Stimulated activated CD8-positive, alpha-beta memory T cell treated with anti-CD3 and anti-CD28 coated beads, Interleukin-4, amount 100 ng/mL, for 1 hour (primary cell): ENCODE measurements at places on chromosomes 2 and 18.

GRCh38 chr2:3125761-3126130 lies 251.9 kb downstream of the EIPR1 start:
- no peak for DNase-seq

- no peak for DNase-seq
Measured at GRCh38 chr2:222228054-222228453, 70.7 kb downstream of the PAX3 start.

DNA sequence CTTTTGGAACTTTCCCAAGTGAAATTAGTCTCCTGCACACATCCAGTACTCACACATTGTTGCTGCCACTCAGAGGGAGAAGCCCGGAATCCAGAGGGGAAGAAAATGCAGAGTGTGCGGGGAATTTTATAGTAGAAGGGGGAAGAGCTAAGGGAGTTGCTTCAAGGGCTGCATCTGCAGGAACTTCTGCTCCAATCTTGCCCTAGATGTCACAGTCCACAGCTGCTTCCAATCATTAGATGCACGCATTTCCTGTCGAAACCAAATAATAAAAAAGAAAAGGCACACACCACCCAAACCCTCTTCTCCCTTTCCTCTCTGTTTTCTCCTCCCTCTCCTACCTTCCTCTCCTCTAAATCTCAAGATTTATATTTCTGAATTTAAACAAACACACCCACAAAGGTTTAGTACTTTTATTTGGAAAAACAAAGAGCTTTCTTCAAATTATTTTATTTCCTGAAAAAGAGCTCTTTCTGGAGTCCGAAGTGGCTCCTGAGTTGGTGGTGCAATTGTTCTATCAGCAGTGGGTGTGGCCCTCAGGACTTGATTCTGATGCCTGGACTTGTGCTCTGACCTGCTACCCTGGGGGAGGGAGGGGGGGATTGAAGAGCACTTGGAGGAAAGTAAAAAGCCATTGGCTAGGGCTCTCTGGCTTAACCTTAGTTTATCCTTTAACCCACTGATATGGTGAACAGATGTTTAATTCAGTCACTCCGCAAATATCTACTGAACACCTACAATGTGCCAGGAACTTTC lies 72.0 kb downstream of the KCNE4 start:
- DNase-seq = no peak

DNA sequence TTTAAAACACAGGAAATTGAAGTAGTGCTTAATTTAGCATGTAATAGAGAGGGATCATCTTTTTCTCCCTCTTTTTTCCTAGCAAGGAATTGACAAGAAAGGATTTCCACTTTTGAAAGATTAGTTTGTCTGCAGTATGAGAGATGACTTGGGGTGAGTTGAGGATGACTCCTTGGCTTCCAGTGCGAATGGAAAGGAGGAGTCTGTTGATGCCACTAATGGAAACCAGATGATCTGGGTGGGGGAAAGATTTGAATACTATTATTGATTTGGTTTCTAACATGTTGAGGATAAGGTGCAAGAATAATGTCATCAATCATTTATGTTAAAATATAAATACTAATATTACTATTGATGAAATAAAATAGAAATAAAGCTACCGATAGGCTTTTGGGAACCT lies 205.4 kb downstream of the PPP1R1C start:
- DNase-seq = no peak

DNA sequence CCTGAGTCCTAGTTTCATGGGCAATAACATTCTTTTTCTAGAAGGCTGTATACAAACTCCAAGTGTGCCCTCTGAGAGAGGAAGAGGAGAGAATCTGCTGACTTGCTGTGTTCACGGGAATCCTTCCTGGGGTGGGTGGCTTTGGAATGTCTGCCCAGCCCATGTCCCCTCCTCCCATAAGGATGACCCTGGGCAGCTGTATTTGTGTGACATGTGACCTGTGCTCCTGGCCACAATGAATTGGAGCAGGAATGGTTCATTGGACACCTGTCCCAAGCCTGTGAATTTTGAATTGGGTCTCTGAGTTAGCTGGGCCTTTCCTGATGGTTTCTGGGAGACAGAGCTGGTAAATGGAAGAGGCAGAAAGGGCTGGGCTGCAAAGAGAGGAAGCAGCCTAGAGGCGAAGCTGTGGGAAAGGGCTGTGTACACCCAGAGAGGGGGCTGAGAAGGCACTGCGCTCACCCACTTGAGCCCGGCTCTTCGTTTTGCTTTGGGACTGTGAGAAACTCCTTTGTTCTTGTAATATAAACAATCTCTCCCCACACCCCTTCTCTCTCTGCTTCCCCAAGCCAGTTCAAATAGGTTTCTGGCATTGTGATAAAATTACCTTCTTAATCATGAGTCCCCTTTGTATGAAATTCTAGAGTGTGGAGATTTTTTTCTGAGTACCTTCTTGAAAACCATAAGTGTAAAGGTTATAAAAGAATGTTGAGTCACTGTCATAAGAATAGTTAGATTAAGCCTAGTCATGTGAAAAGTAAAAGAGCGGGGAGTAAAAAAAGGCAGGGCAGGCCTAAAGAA lies 49.8 kb downstream of the SLC4A5 start:
- DNase-seq = no peak

DNA sequence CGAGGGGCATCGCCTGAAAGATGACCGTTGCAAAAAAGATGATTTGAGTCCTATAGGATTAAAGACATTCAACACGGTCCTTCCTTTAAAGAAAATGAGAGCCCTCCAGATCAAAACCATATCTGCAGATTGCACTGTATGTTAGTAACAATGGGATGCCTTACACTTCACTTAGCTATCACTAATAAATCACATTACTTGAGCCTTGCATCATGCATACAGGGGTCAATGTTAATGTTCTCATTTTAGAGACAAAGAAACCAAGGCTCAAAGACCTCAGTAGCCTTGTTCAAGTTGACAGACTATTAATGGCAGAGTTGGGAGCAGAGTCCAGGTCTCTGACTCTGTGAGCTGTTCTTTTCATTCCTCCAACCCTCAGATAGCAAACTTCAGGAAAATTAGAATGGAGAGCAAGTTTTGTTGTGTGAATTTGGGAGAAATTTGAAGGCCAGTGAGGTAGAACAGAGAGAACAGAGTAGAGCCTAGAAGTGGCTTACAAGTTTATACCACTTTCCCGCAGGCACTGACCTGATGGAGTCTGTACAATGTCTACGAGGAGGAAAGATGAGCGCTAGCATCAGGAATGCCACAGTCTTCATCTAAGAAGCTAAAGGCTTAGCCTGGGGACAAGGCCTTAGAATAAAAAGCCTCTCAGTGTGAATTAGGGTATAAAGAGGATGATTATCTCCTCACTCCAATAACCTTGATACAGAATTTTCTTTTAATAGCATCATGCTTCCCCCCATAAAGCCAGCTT lies 48.3 kb downstream of the TRIB2 start:
- no peak for DNase-seq

DNA sequence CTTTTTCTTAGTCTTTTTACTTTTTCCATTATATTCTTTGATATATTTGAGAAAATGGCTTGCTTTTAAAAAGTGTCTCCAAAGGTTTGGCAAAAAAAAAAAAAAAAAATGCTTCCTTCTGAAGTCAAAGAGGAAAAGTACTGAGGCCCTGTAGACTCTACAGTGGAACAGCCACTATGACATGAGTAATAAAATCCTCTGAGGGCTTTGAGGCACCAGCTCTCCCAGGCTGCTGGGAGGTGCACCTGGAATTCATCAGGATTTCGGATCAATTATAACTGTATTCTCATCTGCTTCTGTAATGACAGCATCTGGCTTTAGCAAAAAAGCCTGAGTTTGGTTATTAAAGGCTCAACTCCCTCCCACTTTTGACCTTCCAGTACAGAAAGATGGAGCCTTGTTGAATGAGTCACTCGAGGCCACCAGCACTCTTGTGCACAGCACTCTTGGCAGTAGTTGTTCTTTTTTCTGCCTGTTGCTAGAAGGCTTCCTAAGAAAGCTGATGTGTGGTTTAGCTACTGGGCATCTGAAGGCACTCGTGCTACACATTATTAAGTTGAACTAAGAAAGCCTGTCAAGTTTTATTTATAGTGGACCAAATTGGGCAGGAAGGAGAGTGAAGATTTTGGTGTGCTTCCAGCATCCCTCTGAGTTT lies 131.3 kb downstream of the PRPF40A start:
- no peak for DNase-seq

- no peak for DNase-seq
Measured at GRCh38 chr2:69012310-69013141, 453 bp upstream of the ANTXR1 start.

DNA sequence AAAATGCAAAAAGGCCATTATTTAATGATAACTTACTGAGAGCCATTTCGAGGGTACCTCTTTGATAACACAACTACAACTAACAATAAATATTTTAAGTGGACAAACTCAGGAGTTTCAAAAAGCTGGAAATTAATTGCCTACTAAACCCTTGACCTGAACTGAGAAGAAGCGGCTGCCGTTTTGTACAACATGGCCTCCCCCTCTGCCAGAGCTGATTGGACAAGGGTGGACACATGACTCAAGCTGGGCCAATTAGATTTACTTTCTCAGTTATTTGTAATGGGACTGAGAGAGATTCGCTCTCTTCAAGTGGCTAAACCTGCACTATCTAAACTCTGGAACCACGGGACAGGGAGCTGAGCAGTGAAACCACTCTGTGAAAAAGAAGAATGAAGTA lies 135.9 kb upstream of the SERPINE2 start:
- no peak for DNase-seq

GRCh38 chr2:53075760-53076159 lies 691.8 kb upstream of the CHAC2 start:
- no peak for DNase-seq

DNA sequence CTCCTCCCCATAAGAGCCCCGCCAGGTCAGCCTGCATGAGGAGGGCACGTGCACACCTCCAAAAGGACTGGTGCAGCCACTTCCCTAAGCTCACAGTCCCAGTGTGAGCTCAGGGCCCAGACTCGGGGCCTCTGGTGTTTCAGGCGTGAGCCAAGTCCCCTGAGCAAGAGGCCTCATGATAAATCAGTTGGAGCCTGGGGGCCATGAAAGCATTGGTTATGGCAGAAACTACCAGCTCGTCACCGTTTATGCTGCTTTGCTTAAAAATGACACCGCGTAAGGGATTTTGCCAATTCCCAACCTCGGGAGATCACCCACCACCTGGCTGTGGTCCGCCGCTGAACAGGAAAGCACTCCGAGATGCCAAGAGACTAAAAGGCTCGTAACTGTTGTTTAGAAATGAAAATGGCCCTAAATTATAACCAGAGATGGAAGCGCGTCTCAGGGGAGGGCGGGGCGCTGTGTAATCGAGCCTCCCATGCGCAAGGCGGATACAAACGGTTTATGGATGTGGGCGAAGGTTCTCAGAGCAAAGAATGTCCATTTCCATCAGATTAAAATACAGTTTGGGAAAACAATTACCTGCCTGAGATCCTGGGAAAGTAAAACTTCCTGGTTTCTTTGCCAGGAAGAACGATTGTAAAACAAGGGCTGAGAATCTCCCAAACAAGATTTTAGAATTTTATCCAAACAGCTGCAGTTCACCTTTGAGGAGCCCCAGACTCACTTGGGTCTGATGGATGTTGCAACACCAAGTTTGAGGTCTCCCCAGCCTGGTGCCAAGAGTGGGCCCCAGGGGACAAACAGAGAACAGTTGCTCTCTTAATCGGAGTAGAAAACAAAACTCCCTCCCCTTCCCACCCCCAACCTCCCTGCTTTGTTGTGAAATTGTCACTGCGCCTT lies 141.4 kb downstream of the BCL2 start:
- DNase-seq = no peak

DNA sequence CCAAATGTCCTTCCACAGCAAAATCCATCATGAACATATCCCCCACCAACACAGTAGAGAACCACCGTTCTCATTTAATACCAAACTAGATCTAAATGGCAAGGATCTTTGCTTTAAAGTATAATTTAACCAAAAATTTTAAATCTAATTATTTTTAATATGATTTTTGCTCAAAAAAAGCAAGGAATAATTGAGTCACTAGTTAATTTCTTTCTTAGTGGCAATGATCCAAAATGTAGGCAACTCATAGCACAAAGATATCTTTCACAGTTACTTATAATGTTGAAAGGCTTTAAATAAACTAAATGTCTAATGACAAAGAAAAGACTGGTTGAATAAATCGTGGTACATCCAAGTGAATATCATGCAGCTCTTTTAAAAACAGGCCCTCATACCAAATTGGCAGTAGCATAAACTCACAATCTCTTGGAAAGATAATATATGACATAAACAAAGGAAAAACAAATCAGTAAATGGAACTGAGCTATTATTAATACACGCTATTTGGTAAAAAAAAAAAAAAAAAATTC lies 20.3 kb downstream of the PTPN2 start:
- DNase-seq = no peak

DNA sequence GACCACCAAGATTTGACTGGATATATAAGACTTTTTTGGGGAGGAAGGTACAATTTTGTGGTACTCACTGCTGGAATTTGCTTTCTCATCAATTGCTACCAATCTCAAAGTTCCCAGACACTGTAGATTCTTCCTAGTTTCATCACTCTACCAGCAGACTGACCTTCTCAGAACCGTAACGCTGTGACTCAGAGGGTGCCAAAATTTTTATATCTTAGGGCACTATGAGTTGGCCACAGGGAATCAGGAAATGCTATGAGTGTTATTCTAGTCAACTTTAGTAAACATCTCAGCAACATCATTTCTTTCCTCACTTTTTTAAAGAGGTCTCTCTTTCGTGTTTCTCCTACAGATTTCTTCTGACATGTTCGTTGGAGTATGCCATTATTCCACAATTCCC lies 499.0 kb downstream of the TMX3 start:
- no peak for DNase-seq

DNA sequence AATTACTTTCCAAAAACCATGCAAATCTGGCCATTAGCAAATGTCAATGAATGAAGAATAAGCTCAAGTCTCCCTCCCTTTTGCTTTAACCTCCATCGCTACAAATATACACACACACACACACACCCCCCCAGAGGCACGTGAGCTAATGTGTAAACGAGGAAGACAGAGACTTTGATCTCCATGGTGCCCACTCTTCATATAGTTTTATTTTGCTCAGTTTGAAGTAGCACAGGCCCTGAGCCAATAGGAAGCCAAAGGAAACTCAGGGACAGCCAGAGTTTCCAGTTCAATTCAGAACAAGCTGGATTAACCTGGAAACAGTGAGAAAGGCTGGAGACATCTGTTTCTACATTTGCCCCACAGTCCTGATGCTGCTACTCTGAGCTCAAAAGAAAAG lies 248.4 kb upstream of the MEIS1 start:
- DNase-seq = no peak

DNA sequence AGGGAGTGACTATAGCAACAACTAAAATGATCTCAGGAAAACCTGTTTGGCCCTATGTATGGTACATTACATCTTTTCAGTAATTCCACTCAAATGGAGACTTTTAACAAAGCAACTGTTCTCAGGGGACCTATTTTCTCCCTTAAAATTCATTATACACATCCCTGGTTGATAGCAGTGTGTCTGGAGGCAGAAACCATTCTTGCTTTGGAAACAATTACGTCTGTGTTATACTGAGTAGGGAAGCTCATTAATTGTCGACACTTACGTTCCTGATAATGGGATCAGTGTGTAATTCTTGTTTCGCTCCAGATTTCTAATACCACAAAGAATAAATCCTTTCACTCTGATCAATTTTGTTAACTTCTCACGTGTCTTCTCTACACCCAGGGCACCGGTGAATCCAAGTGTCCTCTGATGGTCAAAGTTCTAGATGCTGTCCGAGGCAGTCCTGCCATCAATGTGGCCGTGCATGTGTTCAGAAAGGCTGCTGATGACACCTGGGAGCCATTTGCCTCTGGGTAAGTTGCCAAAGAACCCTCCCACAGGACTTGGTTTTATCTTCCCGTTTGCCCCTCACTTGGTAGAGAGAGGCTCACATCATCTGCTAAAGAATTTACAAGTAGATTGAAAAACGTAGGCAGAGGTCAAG lies 955 bp downstream of the TTR start:
- DNase-seq = no peak
